Inflammatory macrophage (primary cell): ENCODE measurements at places on chromosomes 6 and 20.

GRCh38 chr20:60420676-60421229, 462.5 kb downstream of the CDH26 start:
- DNase-seq, result no peak

DNA sequence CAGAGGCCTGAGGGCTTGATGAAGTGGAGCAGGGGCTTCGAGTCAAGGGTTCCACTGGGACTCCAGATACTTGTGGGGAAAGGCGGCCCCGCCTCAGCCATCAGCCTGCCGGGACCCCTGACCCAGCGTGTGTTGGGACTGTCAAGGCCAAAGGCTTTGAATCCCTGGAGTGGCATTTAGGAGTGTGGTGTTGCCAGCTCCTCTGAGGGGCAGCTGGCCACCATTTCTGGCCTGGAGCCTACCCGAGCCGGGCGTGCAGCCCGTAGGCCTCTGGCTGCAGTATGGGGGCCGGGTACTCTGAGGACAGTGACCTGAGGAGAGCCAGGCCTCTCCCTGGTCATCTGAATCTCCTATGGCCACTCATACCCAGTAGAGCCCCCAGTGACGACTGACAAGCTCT, 40.0 kb downstream of the RRBP1 start:
- no peak for DNase-seq

DNA sequence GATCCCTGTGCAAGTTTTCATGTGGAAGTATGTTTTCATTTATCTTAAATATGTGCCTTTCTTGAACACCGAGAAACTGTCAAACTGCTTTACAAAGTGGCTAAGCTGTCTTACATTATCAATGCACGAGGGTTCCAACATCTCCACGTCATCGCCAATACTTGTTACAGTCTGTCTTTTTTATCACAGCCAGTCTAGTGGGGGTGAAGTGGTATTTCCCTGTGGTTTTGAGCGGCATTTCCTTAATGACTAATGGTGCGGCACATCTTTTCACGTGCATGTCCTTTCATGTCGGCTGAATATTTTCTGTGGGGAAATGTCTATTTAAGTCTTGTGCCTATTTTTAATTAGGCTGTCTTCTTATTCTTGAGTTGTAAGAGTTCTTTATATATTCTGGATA, 280.4 kb downstream of the FOXC1 start:
- DNase-seq, result no peak

DNA sequence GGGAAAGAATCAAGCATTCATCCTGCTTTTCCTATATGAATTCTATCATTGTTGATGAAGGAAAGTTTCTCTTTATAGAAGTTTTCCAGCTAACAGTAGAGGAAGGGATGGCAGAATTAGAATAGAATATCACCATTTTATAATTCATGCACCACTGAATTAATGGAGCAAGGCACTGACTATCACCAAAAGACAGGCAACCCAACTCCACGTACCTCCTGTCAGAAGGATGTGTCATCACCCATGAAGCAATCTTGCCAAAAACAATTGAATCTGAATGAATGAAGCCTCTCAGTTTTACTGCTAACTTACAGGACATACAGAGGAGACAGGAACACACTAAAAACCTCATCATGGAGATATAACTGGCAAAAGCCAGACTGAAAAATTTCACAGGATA, 122.4 kb downstream of the NFATC2 start:
- no peak for DNase-seq

- no peak for DNase-seq
Measured at GRCh38 chr6:166104107-166104506, 63.5 kb downstream of the TBXT start.

- DNase-seq, result no peak
Measured at GRCh38 chr6:162651505-162651904, 76.1 kb downstream of the PRKN start.

DNA sequence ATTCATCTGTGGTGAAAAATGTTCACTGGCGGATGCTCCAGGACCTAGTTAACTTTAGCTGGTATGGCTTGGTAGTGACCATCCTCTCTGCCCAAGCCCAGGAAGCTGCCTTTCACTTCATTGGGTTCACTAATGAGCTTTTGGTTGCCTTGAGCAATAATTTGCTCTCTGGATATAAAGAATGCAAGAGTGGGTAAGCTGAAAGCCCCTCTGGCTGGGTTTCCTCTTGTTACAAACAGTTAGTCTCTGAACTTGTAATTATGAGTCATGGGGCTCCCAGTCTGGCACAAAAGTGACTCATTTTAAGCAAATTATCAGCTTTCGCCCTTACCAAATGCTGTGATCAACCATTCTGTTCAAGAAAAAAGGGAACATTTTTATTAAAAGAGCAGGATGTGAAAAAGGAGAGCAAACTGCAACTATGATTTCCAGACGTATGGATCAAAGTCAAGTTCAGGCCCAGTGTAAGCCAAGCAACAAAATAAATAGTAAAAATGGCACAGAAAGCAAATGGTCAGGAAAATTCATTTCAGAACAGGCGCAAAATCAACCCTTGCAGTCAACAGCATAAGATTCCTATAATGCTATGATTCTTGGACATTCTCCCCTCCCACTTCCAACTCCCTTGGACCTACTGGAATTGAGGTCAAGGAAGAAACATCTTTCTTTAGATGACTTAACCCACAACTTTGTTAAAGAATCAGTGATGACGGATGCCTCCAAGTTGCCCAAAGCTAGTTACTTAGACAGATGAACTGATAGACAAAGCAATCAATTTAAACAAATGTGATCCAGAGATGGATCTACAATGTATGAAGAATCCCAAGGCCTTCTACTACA, 130.0 kb upstream of the KCNK16 start:
- no peak for DNase-seq

- no peak for DNase-seq
Measured at GRCh38 chr20:57183457-57184009, 82.9 kb downstream of the BMP7 start.

DNA sequence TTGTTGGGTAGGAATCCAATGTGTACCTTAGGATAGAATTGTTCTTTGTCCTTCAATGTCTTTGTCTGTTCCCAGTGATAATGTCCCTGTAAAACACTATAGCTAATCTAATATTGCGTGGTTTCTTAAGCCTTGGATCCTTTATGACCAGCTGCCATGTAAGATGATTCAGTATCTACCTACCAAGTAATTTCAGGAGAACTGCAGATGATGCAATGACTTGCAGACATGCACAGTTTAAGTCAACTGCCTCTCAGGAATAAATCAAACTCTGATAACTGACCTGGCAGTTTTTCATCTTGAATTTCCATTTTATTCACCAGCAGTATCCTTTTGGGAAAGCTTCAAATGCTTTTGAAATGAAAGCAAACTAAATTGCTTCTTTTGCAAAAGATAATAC, 157.8 kb downstream of the TPBG start:
- DNase-seq, result no peak

GRCh38 chr6:104118274-104118673, 741.4 kb downstream of the HACE1 start:
- no peak for DNase-seq

GRCh38 chr6:4802312-4802935, 26.2 kb downstream of the CDYL start:
- no peak for DNase-seq

DNA sequence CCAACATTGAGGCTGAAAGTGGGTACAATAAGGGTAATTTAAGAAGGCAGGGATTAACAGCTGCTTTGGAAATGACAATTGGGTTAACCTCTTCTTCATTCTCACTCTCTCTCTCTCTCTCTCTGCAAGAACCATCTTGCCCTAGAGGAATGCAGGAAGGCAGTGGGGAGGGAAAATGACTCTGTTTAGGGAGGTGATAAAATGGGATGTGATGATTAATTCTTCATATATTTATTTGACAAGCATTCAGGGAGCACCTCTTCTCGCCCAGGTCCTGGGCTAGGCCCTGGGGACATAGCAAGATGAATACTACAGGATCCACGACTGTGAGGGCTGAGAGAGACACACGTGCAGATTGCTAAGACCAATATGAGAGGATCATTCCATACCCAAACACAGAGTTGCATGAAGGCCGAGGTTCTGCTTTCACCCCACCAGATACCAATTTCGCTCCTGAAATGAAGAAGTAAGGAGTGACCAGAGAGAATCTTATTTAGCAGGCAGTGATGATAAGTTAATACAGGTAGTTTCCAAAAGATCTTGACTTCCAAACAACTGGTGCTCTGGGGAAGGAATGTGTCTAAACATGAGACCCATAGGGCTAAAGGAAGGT, 13.3 kb upstream of the PTPN1 start:
- DNase-seq, result peak; percentile 77

GRCh38 chr6:12522347-12522746, 194.2 kb upstream of the PHACTR1 start:
- no peak for DNase-seq

DNA sequence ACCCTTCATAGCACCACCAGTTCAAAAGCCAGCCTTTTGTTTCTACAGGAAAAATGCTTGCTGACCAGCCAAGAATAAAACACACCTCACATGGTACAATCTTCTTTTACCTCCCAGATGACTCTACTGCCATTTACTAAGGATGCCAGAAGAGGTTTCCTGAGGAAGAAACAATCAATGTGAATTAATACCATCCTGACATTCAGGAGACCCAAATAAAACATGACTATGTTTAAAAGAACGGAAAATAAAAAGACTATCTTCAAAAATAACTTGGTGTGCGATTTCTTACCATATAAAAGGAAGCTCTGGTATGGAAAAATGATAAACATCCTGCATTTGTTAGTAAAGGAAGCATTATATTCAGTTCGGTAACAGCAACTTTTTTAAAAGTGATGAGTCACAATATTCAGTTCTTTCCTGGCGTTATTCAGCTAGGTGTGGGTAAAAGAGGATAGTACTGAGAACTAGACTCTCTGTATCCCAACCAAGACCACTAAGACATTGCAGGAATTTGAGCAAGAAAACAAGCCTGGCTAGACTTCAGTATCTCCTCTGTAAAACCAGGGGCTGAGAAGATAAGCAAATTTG, 16.3 kb downstream of the COL21A1 start:
- no peak for DNase-seq

GRCh38 chr6:64580346-64580745, 944.7 kb downstream of the PHF3 start:
- DNase-seq, result no peak

DNA sequence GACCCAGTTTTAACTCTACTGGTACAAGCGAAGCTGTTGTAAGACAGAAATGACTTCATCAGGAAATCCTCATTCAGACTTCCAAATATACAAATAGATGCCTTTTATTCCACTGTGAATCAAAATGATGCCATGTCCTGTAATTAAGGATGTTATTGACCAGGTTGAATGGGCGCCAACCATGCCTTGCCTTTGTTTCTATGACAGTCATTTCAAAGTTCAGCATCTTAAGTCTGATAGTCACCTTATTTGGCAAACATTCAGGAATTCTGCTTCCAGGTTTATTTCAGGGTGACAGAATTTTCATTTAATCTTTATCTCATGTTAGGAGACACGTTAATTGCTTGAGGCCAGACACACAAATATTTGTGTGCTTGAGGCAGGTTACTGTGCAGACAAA, 592.8 kb upstream of the JAG1 start:
- DNase-seq, result no peak

DNA sequence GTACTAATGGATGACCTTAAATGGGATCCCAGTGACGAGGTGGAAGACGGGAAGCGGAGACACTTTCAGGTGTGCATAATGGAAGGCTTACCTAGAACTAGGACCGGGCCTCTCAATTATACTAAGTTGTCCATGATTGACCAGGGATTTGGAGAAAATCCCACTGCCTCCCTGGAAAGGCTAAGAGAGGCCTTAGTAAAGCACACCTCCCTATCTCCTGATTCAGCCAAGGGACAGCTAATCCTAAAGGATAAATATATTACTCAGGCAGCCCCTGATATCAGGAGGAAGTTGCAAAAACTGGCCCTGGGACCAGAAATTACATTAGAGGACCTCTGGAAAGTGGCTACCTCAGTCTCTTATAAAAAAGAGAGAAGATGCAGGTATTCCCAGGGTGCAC, 93.2 kb downstream of the JARID2 start:
- no peak for DNase-seq

DNA sequence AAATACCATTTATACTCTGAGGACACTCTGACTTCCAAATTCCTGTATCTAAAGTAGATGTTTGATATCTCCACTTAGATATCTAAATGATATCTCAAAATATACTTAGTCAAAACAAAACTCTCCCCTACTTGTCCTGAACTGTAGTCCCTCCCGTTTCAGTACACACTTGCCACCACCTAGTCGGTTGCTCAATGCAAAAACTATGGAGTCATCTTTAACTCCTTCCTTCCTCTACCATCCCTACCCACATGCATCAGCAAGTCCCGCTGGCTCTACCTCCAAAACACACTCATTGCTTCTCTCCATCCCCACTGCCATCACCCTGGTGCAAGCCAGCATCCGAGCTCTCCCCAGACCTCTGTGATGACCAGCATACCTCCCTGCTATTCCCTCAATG, 13.2 kb downstream of the STX7 start:
- DNase-seq, result peak; percentile 33
